ENCODE measurements at places on chromosomes 12 and 14. TPM values are rescaled to one million over a fixed set of nuclear protein-coding genes. Genes with fewer than 3 reads are reported as not detected.

AICDA gene
- total RNA-seq, result not detected

DNA sequence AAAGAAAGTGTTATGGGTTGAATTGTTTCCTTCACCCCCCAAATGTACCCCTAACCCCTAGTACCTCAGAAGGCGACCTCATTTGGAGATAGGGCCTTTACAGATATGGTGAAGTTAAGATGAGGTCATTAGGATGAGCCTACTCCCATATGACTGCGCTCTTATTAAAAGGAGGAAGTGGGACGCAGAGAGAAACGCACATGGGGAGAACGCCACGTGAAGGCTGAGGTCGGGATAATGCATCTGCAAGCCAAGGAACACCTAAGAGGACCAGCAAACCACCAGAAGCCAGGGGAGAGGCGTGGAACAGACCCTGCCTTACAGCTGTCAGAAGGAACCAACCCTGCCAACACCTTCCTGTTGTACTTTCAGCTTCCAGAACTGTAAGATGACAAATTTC is 1.7 kb upstream of the NRIP2 start:
- no peak for DNase-seq

DNA sequence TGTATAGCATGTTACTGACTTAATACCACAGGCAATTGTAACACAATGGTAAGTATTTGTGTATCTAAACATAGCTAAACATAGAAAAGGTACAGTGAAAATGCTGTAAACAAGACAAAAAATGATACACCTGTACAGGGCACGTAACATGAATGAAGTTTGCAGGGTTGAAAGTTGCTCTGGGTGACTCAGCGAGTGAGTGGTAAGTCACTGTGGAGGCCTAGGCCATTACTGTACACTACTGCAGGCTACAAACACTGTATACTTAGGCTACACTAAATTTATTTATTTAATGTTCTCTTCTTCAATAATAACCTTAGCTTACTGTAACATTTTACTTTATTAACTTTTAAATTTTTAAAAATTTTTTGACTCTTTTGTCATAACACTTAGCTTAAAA is 158.4 kb downstream of the IPO8 start:
- DNase-seq, result no peak

GRCh38 chr12:71662849-71663560 is 643 bp downstream of the ZFC3H1 start:
- peak; percentile 72 for DNase-seq

- DNase-seq, result no peak
Observed at GRCh38 chr14:90851327-90852036, 35.3 kb upstream of the TTC7B start.

DNA sequence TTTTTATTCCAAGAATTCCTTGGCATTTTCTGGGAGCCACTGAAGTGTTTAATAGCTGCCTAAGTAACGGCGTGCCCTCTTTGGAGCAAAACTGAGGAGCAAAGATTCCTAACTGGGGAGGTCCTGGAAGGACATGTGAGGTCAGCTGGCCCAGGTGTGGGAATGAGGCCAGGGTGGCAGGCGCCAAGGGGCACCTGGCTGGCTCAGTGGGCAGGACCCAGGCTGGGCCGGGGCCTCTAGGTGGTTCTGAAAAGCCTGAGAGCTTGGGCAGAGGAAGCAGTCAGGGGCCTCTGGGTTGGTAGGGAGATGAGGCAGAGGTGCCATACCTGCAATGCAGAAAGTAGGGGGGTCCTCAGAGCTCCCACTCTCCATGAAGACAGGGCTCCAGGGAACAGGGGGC is 27.1 kb upstream of the DIO3 start:
- no peak for DNase-seq
